Urinary bladder (tissue), 4 donors: ENCODE measurements at places on chromosomes 6 and 20. TPM values are rescaled to one million over a fixed set of nuclear protein-coding genes. Genes with fewer than 3 reads are reported as not detected.

DNA sequence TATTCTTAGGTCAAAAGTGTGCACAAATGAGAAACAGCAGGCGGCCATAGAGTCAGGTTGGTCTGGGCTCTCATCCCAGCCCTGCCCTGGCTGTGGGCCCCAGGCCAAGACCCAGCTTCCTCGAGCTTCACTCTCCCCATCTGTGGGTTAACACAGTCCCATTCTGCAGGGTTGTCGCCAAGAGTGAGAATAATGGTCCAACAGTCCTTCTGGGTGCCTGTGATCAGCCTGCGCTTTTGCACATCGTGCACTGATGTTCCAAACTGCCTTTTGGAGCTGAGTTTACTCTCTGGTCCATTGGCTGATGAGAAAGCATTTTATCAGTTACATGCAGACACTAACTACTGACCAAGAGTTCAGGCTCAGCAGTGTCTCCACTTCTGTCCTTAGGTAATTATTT is 82.6 kb downstream of the INSM1 start:
- no peak for DNase-seq

- DNase-seq, result no peak
Observed at GRCh38 chr6:94478133-94479005, 1059.0 kb upstream of the EPHA7 start.

DNA sequence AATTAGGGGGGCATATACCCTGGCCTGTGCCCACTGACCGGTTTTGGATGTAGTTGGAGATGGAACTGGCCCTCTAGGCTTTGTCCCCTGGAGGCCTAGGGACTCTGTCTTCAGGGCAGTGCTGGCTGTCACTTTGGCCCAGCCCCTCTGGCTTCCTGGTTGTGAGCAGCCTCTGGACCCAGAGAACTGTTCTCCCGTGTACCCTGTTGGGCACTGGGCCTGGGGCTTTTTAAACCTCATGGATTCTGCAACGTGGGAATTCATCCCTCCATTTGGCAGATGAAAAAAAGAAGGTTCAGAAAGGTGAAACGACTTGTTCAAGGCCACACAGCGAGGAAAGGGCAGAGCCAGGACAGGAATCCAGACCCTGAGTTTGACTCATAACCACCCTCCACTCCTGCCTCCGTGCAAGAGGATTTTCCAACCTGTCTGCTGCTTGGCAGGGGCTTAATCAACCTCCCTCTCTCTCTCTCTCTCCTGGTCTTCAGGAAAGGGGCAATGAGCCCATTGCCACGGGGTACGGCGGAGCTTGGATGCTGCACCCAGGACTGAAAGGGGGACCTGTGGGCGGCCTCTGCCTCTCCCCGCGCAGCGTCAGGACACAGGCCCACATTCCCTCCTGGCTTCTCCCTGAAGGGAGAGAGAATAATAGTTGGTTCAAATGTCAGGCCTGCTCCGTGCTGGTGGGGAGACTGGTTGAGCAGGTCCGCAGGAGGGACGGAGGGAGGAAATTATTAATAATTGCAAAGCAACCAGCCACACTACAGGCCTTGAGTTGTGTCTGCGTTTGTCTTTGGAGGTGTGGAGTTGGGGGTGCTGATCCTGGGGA is 56.0 kb downstream of the CEBPB start:
- peak; percentile 31 for DNase-seq

The DZANK1 gene
- total RNA-seq, result 3.1 TPM

The TAAR8 gene
- total RNA-seq, result not detected

The ULBP3 gene
- 3.4 TPM for total RNA-seq

The SNAP91 gene
- 5.2 TPM for total RNA-seq

The NFATC2 gene
- total RNA-seq, result 8.8 TPM
